ENCODE measurements at places on chromosomes 4 and X. TPM values are rescaled to one million over a fixed set of nuclear protein-coding genes. Genes with fewer than 3 reads are reported as not detected.

The TMPRSS11F gene
- total RNA-seq: not detected

The STOX2 gene
- 6.6 TPM for total RNA-seq

The XKRX gene
- 0.26 TPM for total RNA-seq

The TCP11X2 gene
- 0.17 TPM for total RNA-seq

The PDE6B gene
- 8.6 TPM for total RNA-seq

The FHDC1 gene
- total RNA-seq: 23.6 TPM

The S100G gene
- not detected for total RNA-seq

The F11 gene
- total RNA-seq: 23.9 TPM

The PRPS2 gene
- 53.3 TPM for total RNA-seq

The HSFX2 gene
- 0.83 TPM for total RNA-seq

The XG gene
- total RNA-seq: 3.9 TPM

The FANCB gene
- total RNA-seq: 0.92 TPM

The COL25A1 gene
- 0.55 TPM for total RNA-seq

The UGT2B15 gene
- 826 TPM for total RNA-seq

The PTPN13 gene
- total RNA-seq: 24.9 TPM

The PCDH7 gene
- 42.8 TPM for total RNA-seq

The ANKRD50 gene
- total RNA-seq: 22.9 TPM

The EMCN gene
- 13.9 TPM for total RNA-seq

The ERCC6L gene
- 0.23 TPM for total RNA-seq

The DCAF8L2 gene
- not detected for total RNA-seq

The HTRA3 gene
- 20.3 TPM for total RNA-seq

The ERVMER34-1 gene
- 0.66 TPM for total RNA-seq

The ITIH6 gene
- not detected for total RNA-seq

The SMIM43 gene
- not detected for total RNA-seq

The NPY1R gene
- total RNA-seq: 6.3 TPM

The SOD3 gene
- total RNA-seq: 86.8 TPM

The NWD2 gene
- 0.09 TPM for total RNA-seq

The YTHDC1 gene
- 75.2 TPM for total RNA-seq
